ENCODE measurements at places on chromosomes 11 and 22. TPM values are rescaled to one million over a fixed set of nuclear protein-coding genes. Genes with fewer than 3 reads are reported as not detected.

GRCh38 chr11:10622957-10623791 is 54.7 kb upstream of the LYVE1 start:
- no peak for DNase-seq

DNA sequence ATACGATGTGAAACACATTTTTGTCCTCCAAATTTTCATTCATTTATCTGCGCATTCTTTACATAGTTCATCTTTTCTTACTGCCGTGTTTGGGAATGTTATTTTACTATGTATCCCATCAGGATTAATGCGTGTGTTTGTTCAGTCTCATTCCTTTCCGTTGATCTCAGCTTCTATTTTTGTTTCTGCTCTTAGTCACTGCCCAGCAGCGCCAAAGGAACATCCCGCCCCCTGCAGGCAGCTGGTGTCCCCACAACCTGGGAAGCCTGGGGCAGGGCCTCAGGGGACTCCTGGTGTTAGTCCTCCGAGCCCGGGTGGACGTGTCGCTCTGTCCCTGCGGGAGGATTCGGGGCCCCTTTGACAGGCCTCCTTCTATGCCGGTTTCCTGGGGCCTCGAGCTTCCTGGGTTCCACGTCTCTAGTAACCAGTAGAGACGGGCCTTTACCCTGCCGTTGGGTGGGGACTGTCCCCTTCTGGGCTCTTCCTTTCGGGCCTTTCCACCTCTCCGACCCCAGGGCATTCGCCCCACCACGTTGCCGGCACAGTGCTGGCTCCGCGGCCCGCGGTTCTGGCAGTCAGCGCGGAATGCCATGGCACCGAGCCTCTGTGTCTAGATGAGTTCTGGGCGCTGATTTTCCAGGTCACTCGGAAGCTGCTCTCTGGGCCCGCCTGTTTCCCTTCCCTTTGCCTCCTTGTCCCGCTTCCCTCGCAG is 39.8 kb downstream of the WEE1 start:
- DNase-seq = peak; percentile 95

DNA sequence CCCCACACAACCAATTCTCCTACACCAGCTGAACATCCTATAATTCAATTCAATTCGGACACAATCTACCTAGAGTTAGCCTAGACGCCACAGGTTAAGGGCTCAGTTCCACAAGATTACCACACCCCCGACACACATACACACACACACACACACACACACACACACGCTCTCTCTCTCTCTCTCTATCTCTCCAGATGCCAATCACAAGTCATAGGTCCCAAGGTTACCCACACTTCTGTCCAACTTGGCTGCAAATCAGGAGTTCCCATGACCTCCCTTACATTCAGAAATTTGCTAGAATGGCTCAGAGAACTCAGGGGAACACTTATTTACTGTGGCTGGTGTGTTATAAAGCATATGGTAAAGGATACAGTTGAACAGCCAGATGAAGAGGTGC is 204.0 kb downstream of the DBX1 start:
- DNase-seq = no peak

The PRR5L gene
- 16.5 TPM for polyA plus RNA-seq

GRCh38 chr11:46391578-46392420 is at the start of gene CHRM4:
Gene CHRM4 (minus strand): TSS chr11:46391776. CDS start chr11:46386557, 5,219 bp downstream.
- no peak for DNase-seq

- DNase-seq = no peak
Observed at GRCh38 chr11:7498193-7498592, 12.9 kb downstream of the OLFML1 start.

DNA sequence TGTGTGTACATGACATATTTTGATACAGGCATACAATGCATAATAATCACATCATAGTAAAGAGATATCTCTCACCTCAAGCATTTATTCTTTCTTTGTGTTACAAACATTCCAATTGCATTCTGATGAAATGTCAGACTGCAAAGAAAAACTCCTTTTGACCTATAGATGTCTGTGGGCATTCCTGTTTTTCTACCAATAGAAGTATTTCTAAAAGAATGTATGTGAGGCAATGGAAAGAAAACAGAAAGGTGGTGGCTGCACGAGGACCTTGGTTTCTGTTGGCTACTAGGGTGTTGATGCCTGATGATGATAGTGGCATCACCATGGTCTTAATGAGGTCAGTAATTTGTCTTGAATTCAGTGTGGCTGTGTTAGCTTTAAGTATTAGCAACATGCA is 137.0 kb upstream of the ANO3 start:
- no peak for DNase-seq

DNA sequence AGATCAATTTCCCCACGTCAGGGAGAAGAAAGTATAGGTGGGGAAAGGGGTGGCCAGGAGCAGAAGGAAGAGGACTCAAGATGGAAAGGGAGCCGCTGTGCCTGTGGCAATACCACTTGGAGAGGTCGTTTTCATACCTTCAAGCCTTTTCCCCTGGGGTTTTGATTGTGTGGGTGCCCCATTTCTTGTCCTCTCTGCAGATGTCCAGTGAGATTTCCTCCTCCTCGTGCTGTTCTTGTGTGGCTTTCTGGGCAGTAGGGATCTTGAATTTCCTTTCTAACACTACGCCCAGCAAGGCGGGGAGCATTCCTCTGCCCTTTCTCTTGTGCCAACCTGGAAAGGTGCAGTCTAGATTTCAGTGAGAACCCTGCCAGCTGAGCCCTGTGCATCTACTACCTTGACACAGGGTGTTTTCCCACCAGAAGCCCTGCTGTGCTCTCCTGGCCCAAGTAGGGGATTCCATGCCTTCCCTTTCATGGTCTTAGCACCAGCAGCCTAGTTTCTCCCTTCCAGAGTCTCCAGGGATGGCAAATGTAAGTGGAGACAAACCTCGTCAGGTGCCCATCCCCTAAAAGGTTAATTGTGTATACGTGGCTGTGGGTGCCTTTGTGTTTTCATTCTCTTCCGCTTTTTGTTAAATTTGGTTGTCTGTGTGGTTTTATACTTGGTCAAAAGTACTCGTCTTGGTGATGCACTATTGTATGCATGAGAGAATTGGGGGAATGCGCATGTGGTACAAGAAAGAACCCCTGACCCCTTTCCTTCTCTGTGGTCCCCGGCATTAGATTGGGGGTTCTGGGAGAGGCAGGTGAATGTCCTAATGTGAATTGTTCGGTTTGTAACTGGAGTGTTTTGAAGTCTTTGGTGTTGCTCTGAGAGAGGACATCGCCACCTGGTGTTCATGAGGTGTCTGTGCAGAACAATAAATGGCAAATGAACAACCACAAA is 71.4 kb upstream of the MPEG1 start:
- DNase-seq = peak; percentile 12

GRCh38 chr11:68962527-68963250 is 18.1 kb downstream of the MRGPRD start:
- no peak for DNase-seq

DNA sequence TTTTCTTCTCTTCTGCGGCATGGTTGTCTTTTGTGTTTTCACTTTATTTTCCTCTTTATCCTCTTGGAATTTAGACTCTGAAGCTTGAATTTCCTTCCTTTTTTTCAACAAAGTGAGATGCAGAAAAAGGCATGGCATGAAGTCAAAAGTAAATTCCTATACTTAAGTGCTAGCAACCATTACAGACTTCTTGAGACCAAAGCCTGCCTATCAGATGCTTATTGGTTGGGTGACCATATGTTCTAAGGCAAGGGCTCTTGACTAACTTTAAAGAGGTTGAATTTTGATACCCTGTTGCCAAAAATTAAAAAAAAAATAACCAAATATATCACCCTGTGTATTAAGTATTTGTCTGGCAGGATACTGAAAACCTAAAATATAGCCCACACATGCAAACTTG is 237.4 kb downstream of the TMEM135 start:
- no peak for DNase-seq

DNA sequence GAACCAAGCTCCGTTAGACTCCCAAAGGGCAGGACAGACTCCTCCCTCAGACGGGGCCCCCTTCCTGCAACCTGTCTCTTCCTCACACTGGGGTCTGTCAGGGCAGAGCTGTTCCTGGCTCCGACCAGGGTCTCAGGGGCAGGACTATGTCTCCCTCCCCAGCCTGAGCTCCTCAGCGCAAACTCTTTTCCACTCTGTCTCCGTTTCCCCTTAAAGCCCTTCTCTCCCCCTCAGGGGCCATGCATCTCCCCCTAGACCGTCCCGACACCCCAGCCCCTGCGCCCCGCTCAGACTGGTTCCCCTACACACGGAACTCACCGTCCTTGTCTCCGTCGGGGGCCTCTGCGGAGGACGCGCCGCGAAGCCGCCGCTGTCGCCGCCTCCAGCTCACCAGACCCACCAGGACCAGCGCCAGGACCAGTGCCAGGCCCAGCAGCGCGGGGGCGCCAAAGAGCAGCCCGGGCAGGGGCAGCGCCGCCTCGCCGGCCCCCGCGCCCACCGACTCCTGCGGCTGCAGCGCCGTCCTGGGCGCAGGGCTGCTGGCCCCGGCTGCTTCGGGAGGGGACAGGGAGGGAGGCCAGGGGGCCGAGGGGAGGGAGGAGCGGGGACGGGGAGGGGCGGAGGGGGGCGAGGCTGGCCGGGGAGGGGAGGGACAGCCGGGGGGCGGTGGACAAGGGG is 684 bp downstream of the TNFRSF13C start:
- no peak for DNase-seq

The MRGPRX3 gene
- polyA plus RNA-seq = not detected

The HEPACAM gene
- 2.0 TPM for polyA plus RNA-seq

The TYMP gene
- polyA plus RNA-seq = 0.83 TPM

DNA sequence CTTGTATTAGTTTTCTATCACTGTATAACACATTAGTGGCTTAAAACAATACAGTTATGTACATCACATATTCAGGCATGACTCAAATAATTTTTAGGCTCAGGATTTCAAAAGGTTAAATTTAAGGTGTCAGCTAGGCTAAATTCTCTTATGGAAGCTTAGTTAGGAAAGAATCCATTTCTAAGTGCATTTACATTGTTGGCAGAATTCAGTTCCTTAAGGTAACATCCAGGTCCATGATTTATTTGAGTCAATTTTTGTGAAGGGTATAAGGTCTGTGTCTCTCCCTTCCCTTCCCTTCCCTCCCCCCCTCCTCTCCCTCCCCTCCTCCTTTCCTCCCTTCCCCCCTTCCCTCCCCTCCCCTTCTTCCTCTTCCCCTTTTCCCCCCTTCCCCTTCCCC is 399.0 kb upstream of the CNTN5 start:
- DNase-seq = no peak

DNA sequence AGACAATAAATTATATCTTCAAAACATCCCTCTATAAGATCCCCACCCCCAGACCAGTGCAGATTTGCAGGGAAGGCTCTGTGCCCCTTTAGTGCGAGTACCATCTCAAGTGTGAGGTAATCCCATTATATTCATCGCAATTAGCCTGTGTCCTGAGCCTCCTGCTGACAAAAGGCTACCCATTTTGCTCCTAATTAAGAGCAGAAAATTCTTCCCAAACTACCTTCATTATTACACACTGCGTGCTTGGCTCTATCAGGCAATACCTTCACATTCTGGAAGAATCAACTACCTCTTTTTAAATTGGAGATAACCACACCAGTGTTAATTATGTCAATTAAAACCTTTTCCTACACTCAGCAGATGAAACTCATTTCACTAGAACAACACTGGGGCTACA is 1133.4 kb upstream of the CCDC90B start:
- no peak for DNase-seq

GRCh38 chr22:37930952-37931440 is 22.4 kb downstream of the C22orf23 start:
- no peak for DNase-seq

The TRIM44 gene
- polyA plus RNA-seq = 64.7 TPM

GRCh38 chr11:134975866-134976376 is 563.9 kb upstream of the B3GAT1 start:
- no peak for DNase-seq

- no peak for DNase-seq
Observed at GRCh38 chr22:20093418-20094196, 13.6 kb downstream of the DGCR8 start.

DNA sequence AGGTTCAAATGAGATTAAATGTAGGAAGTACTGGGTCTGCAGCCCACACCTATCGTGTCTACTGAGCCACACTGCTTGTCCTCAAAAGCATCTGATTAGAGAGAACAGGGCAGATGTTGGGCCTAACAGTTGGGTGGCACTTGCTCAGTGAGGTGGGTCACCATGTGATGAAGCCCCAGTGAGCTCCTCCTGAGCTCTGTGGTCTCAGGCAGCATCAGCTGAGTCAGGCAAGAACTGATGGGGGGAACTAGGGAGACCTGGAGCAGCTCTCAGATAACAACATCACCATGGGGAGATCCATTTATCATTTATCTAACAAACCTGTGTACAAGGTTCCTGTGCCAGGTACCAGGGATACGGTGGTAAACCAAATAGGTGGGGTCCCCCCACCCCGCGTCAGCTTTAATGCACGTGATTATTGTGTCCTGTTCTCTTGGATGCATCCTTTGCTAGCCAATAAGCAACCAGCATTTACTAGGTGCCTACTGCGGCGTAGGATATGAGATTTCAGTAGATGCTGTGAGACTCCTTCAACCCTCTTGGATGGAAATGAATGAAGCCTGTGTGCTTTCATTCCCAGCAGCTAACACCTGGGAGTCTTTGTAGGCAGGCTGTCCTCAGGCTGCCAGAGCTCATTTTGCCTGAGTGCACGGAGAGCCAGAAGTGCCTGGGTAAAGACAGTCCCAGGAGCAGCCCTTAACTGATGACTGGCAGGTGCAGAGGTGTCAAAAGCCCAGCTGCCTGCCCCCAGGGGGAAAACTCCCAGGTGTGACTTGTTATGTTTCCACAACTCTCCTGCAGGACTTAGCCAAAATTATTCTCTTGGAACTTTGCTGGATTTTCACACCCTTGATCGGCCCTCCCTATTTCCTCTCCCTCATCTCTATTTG is 73.6 kb upstream of the NARS2 start:
- DNase-seq = no peak

The CCDC116 gene
- polyA plus RNA-seq = 0.35 TPM

DNA sequence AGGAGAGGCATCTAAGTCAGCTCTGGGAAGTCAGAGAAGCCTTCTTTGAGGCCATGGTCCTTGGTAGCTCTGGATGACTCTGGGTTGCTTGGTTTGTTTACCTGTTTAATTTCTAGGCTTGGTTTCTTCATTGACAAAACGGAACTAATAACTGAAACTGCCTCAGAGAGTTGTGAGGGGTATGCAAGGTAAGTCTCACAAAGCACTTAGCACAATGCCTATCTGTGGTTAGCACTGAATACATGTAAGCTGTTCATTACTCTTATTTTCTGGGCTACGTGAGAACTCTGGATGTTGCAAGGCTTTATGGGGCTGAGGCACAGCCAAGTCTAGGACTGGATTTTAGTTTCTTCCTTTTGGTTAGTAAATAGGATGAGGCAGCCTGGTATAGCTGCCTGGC is 225.8 kb upstream of the NCAM1 start:
- no peak for DNase-seq

GRCh38 chr11:113877670-113878055 is 2.3 kb upstream of the USP28 start:
- no peak for DNase-seq

DNA sequence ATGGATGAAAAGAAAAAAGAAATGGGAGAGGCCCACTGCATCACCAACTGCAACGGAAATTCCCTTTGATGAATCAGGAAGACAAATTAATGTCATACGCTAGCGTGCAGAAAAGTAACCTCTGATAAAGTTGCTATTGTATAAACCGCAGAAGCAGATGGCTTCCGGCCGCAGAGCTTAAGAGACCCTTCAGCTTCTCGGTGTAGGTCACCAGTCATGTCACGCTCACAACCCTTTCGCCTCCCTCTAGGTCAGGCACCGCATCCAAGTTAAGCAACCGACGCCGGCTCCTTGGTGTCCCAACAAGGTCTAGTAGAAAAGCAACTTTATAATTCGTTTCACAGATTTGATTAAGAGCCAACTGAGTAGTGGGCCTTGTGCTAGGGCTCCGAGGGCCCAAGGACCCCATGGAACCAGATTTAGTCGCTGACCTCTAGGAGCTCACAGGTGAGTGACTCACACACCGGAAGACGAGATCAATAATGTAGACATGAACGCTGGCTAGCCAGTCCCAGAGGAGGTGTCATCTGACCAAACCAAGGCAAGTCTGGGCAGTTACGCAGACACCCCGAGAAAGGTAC is 1.2 kb upstream of the ZFP91 start:
- no peak for DNase-seq

Data from left renal pelvis (tissue), 4 donors.